ENCODE measurements at places on chromosomes 3 and 15. TPM values are rescaled to one million over a fixed set of nuclear protein-coding genes. Genes with fewer than 3 reads are reported as not detected.

GRCh38 chr15:72065801-72066200 lies 52.1 kb downstream of the MYO9A start:
- no peak for DNase-seq

GRCh38 chr15:85595804-85596536 lies 198.8 kb downstream of the KLHL25 start:
- no peak for DNase-seq

DNA sequence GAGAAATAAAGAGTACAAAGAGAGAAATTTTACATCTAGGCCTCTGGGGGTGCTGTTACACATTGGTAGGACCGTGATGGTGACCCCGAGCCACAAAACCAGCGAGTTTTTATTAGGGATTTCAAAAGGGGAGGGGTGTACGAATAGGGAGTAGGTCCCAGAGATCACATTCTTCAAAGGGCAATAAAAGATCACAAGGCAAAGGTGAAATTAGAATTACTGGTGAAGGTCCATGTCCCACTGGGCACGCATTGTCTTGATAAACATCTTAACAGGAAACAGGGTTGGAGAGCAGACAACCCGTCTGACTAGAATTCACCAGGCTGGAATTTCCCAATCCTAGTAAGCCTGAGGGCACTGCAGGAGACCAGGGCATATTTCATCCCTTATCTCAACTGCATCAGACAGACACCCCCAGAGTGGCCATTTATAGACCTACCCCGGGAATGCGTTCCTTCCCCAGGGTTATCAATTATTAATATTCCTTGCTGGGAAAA lies 4.3 kb downstream of the IRAK2 start:
- DNase-seq, result peak; percentile 72

Gene PIGZ
- 5.6 TPM for total RNA-seq

Gene CLSTN2
- total RNA-seq, result not detected
